ENCODE measurements at places on chromosomes 16 and 17.

- no peak for DNase-seq
These were observed 1.4 kb upstream of the CTRB2 start for GRCh38 chr16:75208242-75208825.

DNA sequence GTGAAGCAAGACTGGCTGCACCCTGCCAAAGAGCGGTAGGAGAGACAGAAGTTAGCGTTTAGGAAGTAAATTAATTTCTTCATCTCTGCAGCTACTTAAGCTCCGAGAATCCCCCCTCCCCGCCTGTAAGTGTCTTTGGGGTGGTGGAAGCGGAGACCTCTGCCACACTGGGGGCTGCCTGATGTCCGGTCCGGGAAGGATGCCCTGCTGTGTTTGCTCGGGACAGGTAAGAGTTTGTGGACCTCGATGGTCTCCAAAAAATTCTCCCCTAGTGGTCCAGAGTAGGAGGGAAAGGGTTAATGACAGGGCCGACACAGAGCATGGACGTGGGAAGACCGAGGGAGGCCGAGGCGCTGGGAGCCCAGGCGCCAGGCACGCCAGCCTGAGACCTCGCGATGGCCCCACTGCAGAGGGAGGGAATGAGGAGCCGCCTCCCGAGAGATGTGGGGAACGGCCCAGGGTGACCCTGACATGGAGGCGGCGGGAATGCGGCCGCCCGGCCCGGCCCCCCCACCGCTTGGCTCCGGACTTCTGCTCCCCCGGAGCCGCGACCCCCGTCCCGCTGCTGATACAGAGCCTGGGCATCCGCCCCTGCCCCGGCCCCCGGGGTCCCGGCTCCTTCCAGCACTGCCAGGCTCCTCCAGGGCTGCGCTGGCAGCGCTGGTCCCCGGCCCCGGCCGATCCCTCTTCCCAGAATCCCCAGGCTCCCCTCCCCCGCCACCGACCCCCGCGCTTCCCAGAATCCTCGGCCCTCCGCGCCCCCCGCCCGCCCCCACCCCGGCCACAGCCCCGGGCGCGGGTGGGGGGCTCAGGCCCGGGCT, 680 bp downstream of the ZNF629 start:
- peak; percentile 54 for DNase-seq

DNA sequence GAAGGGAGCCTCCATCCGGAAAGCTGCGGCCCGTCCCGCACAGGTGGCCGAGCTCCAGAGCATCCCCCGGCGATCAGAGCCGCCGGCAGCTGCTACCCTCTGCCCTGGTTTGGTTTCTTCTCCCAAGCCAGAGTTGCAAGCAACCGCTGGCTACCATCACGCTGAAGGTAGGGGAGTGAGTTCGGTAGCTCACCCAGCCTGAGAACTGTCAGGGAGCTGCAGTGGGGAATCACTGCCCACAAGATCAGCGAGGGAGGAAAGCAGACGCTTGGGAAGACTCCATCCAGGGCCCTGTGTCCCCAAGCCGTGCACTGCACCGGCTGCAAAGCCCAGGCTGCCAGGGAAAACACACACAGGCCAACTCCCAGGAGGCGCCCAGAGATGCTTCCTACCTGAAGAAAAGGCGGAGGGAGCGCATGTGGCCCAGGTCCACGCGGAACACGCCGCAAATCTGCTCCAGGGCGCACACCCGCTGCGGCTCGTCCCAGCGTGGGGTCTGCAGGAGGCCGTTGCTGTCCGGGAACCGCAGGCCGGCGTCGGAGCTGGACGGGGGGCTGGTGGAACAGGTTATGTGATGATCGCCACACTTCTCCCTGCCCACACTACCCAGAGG, 83.3 kb downstream of the TBC1D16 start:
- no peak for DNase-seq

GRCh38 chr17:21075739-21076085, 32.9 kb upstream of the USP22 start:
- no peak for DNase-seq

DNA sequence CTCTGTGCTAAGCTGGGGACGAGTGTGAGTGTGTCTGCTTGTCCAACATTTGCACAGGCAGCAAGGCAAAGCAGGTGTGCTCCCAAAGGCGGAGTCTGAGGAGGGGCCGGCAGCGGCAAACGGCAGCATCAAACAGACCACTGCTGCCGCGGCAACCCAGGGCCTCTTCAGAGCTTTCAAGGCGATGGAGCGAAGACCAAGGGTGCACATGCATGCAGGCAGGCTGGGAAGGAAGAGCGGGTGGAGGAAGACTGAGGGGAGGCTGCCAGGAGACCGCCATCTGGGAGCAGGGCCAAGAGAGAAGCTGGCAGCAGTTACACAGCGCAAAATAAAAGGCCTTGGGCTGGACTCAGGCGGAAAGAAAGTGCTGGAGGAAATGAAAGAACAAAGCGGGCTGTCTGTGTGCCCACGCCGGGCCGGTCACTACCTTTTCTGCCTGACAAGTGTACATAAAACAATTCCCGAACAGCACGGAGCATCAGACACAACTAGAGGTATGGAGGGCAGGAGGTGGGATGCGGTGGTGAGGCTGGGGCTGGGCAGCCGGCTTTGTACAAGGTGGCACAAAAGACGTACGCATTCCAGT, 8.5 kb downstream of the TIMM22 start:
- no peak for DNase-seq

GRCh38 chr16:73047536-73048291, at the start of gene ZFHX3:
ZFHX3 (minus strand) TSS chr16:73048128; CDS start chr16:72960145, 87,983 bp downstream.
- peak; percentile 94 for DNase-seq

DNA sequence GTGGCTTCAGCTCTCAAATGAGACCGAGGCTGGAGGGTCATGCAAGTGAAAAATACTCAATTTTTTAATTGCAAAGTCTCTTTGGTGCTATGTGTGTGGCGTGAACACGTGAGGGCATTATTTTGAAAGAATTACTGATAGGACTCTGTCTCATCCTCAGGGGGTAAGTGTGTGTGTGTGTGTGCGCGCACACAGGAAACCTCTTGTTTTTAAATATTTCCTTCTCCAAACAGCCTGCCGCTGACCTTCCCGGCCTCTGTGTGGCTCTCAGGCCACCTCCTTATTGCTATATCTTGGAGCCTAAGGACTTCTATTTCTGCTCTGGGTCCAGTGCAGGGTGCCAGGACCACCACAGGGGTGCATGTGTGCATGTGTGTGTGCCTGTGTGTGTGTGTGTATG, 99.7 kb downstream of the CMIP start:
- DNase-seq: peak; percentile 44

GRCh38 chr17:31580706-31581490, 189.4 kb downstream of the RAB11FIP4 start:
- DNase-seq: peak; percentile 98

- peak; percentile 8 for DNase-seq
These were observed 22.3 kb downstream of the CA10 start for GRCh38 chr17:52136166-52136565.

- DNase-seq: no peak
These were observed 1.1 kb downstream of the RARA start for GRCh38 chr17:40309949-40310510.

DNA sequence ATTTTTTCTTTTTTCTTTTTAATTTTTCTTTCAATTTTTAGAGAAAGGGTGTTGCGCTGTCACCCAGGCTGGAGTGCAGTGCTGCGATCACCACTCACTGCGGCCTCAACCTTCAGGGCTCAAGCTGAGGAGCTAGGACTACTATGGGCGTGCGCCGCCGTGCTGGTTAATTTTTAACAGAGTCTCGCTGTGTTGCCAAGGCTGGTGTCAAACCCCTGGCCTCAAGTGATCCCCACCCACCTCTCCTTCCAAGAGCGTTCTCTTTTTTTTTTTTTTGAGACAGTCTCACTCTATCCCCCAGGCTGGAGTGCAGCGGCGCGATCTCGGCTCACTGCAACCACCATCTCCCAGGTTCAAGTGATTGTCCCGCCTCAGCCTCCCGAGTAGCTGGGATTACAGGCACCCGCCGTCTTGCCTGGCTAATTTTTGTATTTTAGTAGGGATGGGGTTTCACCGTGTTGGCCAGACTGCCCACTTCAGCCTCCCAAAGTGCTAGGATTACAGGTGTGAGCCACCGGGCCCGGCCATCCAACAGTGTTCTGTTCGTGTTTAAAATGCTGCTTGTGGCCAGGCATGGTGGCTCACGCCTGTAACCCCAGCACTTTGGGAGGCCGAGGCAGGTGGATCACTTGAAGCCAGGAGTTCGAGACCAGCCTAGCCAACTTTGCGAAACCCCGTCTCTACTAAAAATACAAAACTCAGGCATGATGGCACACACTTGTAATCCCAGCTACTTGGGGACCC, 14.5 kb upstream of the RPL13 start:
- no peak for DNase-seq

DNA sequence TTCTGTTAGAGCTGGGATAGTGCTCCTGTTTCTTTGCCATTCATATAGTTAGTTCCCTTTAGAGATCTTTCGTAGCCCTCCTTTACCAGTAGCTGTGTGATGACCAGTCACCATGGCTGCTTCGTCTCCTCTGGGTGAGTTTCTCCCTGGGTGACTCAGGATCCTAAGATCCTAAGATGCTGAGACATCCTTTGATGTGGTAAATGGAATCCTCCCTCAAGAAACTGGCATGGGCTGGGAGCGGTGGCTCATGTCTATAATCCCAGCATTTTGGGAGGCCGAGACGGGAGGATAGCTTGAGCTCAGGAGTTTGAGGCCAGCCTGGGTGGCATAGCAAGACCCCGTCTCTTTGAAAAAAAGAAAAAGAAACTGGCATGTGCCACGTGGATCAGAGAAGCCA, 5.9 kb downstream of the PHAF1 start:
- DNase-seq: peak; percentile 91

- peak; percentile 6 for DNase-seq
These were observed 91.6 kb upstream of the DNAH9 start for GRCh38 chr17:11506635-11507034.

DNA sequence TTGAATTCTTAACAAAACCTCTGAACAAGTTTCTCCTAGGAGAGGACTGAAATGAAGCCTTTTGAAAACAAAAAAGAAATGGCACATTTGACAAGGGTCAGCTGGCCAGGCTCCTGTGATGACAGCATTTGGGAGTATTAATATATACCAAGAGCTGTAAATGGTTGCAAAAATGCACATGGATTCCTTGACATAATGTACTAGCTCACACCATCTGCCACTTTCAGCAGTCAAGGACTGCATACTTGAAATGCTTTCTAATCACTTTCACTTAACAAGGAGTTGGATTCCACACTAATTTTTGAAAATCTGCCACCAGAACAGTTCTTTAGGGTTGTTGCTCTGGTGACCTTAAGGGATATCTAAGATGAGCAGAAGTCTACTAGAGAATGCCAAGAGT, 236.7 kb upstream of the TOX3 start:
- no peak for DNase-seq

- no peak for DNase-seq
These were observed 668.1 kb downstream of the MAF start for GRCh38 chr16:78932355-78932943.

GRCh38 chr16:14002416-14002990, 68.6 kb upstream of the MRTFB start:
- DNase-seq: no peak

- peak; percentile 88 for DNase-seq
These were observed 145.3 kb downstream of the IRF8 start for GRCh38 chr16:86044241-86044671.

- DNase-seq: peak; percentile 73
These were observed 54.7 kb downstream of the CBFA2T3 start for GRCh38 chr16:88922114-88922825.

DNA sequence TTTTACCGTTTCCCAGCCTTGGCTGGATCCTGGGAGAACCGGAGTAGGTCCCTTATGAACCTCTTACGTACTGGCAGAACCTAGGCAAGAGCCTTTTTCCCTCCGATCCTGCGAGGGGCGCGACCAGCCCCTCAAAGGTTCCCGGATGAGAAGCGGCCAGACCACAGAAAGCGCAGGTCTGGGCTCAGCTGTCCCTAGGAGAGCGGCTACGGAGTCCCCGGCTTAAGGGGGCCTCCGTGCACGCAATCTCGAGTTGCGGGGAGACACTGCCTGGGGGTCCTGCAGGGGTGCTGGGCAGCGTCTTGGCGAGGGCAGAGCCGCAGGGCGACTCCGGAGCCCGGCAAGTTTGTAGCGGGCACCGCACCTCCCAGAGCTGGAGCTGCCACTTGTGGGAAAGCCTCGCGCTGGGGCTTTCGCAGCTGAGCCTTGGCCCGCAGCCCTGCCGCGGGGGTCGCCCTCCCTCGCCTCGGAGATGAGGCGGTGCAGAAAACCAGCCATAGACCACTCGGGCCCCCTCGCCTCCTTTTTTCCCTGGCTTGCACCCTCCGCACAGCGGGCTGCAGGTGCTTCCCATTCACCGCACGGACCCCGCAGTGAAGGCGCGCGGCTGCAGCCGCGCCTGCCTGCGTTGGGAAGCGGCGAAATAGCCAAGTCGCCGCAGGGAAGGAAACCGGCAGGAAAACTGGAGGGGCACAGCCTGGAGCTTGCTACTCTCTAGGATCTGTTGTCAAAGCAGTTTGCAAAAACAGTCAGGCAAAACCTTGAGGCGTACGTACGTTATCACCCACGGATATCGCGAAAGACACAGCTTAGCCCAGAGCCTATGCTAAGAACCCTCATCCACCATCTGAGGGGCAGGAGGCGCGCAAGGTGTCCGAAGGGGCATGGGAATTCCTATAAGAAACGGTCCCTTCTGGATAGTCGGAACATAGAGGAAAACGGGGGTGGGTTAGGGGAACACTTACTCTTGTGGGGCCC, 834 bp downstream of the CDH8 start:
- DNase-seq: no peak

Measured in suppressor macrophage treated with lipopolysaccharide for 1 hour (primary cell).